ENCODE measurements at places on chromosomes 7 and 10.

GRCh38 chr7:117470777-117471176 is 9.0 kb upstream of the CFTR start:
- peak; percentile 44 for DNase-seq

- no peak for DNase-seq
Observed at GRCh38 chr7:148925836-148926235, 41.7 kb upstream of the EZH2 start.

- DNase-seq: peak; percentile 40
Observed at GRCh38 chr7:43954524-43955228, 28.4 kb downstream of the UBE2D4 start.

- no peak for DNase-seq
Observed at GRCh38 chr10:6718550-6718949, 138.5 kb upstream of the PRKCQ start.

- no peak for DNase-seq
Observed at GRCh38 chr7:27139334-27140125, 4.0 kb downstream of the HOXA5 start.

DNA sequence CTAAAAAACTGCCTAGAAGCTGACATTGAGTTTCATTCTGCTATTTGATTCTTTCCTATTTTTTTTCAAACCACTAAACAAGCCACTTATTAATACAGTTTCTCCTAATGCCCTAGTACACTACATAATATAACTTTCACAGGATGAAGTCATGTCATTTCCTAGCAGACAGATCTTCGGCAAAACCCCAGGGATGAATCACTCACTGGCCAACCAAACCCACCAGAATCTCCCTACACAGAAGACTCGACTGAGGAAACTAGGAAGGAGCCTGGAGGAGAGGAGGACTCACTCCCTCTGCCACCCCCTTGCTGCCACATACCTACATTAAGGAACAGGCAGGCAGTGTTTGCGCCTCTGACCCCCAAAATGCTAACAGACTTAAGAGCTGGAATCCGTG is 33.4 kb downstream of the XPNPEP1 start:
- DNase-seq: no peak

DNA sequence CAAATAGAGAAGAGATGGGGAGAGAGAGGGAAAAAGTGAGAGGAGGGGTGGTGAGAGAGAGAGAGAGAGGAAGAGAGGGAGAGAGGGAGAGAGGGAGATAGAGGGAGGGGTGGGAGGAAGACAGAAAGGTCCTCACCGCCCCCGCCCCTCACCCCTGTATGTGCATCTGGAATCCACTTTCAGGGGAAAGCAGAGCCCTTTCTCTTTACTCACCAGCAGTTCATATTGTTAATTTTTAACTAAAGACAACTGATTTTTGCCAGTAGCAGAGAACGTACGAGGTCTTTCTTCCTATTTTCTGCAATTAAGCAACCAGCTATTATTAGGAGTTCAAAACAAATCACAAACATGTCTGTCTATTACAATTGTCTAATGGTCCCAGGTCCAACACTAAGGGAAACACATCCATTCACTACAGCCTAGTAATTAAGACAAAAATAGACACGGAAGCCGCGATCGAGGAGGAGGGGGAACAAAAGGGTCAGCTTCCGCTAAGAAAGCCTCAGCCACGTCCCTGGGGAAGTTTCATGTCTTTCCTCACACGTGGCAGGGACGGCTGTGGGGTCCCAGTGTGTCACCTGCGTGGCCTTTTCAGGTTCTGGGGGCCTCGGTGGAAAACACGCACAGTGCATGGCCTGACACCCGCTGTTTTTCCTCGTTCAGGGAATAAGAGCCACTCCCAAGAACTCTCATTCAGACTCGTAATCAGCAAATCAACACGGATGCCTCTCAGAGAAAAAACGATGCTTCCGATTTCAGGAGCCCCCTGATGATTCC is 572.0 kb downstream of the PTPRN2 start:
- DNase-seq: peak; percentile 55

DNA sequence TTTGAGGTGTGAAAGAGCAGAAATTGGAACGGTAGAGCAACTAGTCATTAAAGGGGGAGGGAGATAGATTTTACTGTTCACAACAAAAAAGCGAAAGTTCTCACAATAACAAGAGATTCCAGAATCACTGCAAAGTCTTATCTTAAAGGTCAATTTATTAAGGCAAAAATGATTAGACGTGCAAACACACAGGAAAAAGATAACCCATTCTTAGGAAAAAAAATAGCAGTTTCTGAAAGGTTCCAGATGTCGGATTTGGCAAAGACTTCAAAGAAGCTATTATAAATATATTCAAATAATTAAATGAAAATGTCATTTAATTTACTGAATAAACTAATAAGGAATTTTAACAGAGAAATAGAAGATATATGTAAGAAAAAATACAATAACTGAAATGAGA is 70.8 kb upstream of the GNAI1 start:
- DNase-seq: no peak

DNA sequence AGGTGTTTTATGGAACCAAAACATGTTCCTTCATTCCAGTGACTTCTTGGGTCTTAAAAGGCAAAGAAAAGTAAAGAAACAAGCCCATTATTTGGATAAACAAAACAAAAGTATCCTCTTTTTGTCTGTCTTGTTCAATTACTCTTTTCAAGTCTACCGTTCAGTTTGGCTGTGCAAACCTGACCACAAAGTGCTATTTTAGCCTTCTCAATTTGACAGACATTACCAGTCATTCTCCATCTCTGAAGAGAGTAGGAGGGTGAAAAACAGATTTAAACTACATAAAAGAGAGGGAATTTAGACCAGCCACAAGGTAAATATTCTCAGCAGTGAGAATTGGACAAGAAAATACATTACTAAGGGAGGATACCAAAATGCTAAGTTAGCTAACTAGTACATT is 145.2 kb downstream of the GRM3 start:
- DNase-seq: no peak

All from NCI-H2081 (cell line).